Anterior cingulate cortex (tissue), 58 donors: ENCODE measurements at places on chromosomes 3 and 15.

DNA sequence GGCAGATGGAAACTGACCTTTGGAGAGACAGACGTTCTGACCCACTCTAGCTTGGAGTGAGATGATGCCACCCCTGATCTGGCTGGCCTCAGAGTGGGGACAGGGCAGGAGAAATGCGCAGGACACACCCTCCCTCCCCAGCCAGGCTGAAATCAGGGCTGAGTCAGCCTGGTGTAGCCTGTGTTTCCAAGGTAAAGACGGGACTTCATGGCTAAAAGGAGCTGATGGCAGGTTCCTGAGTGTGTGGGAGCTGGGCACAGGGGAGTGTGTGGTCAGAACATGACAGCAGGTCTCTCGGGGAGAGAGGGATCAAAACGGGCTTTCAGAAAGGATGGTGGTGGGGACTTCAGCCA, 14.6 kb upstream of the POLG start:
- no peak for DNase-seq

DNA sequence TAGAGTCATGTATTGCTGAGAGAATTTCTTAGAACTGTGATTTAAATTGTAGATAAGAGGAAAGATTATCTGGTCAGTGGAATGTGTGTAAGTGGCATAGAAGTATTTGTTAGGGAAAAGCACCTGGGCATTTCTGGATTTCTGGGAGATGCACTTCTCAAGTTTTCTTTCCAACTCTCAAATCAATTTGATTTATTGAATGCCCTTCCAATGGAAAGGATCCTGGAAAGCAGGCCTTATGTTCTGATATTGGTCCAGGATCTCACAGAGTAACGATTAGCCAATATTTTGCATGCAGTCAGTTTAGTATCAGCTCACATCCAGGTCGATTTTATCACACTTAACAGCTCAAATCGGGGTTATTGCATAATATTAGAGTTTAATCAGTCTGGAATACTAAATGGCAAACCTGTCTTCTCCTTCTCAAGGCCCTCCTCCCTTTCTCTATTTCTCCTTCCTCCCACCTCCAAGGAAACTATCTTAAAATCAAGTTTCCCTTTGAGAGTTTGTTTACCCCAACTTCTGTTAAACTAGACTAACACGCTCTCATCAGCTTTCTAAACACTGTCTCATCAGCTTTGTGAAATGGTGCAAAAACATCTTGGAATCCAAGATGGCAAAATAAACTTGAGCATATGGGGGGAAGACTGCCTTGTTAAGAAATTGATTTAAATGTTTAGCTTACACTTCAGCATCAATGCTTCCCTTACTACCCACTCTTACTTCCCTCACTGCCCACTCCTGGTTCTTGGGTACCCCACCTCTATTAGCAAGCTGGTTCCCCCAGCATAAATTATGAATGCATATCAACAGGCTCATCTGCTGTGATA, 9.5 kb downstream of the SOX2 start:
- no peak for DNase-seq

DNA sequence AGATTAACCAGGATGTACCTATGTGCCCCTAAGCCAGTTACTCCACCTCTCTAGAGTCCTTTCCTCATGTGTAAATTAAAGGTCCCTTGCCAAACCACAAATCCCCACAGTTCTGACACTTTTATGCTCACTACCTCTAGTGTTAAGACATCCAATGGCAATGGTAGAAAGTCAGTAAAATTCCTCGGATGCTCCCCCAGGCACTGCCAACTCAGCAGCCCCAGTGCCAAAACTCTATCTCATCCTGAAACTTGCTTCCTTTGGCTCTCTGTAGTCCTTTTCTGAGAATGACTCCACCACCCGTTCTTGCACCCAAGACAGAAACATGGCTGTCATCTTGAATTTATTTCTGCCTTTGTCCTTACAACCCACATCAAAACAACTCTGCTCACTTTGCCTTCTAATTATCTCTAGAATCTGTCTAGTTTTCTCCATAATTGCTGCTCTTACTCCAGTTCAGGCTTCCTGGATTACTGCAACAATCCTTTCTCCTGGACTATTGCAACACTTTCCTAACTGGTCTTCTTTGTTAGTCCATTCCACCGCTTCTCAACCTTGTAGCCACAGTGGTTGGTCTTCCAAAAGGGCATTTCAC, 41.6 kb downstream of the MB21D2 start:
- no peak for DNase-seq

DNA sequence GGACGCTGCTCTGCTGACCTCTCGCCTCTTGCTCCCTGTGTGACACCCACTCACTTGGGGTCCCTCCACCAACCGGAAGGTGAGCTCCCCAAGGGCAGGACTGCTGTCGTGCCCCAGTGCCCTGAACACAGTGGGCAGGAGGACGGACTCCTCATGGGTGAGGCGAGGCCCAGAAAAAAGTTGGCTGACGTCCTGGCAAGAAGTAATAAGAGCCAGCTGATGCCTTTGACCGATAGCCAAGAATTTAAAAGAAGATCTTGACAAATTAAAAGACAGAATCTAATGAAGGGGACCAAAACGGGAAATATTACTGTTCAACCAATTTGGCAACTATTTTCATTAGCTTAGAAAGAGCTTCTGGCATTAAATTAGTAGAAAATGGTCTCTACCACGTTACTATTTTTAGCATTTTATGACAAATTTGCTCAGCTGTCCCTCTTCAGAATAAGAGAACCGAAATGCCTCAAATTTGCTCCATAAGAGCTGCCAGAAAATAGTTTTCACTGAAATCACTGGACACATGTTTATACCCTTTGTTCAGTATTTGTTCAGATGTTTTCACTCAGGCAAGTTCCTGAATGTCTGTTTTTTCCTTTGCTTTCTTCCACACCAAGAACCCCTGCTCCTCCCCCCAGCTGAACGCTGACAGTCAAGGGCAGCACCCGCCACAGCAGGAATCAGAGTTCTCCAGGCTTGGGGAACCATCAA, 60.5 kb downstream of the XXYLT1 start:
- DNase-seq, result no peak

DNA sequence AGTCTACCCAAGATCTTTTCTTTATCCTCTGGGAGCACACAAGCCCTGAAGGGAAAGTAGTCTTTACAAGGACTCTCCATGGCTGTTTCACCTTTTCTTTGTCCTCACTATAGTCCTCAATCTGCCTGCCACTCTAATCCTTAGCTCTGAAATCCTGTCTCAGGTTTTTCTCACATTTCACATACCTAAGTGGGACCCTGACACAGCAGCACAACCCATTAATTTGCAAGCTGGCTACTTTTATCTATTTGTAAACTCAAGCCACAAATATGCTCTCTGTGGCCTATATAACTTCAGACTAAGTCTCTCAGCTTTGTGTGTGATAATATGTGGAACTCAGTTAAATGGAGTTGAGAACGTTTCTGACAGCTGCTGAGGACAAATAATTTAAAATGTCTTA, 19.8 kb downstream of the SIN3A start:
- DNase-seq, result no peak
